SK-N-SH (cell line): ENCODE measurements at places on chromosomes 7 and 10. TPM values are rescaled to one million over a fixed set of nuclear protein-coding genes. Genes with fewer than 3 reads are reported as not detected.

MACROH2A2 gene
- polyA plus RNA-seq, result 21.7 and 28.9 TPM in 2 replicates

TMEM178B gene
- 0.16 and 0.20 TPM in 2 replicates for polyA plus RNA-seq

CD36 gene
- 0.10 and 0.16 TPM in 2 replicates for polyA plus RNA-seq

CCDC172 gene
- polyA plus RNA-seq, result not detected in 2 replicates

SEMA4G gene
- polyA plus RNA-seq, result 15.0 and 16.2 TPM in 2 replicates

EGR2 gene
- 0.25 and 0.47 TPM in 2 replicates for polyA plus RNA-seq

GHRHR gene
- not detected in 2 replicates for polyA plus RNA-seq

CPA1 gene
- polyA plus RNA-seq, result 0.05 and 0.24 TPM in 2 replicates

NACAD gene
- 1.5 and 2.8 TPM in 2 replicates for polyA plus RNA-seq
